ENCODE measurements at places on chromosomes 1 and 21.
A peak's percentile ranks its signal among the peaks of the same experiment; 100 is the strongest.

DNA sequence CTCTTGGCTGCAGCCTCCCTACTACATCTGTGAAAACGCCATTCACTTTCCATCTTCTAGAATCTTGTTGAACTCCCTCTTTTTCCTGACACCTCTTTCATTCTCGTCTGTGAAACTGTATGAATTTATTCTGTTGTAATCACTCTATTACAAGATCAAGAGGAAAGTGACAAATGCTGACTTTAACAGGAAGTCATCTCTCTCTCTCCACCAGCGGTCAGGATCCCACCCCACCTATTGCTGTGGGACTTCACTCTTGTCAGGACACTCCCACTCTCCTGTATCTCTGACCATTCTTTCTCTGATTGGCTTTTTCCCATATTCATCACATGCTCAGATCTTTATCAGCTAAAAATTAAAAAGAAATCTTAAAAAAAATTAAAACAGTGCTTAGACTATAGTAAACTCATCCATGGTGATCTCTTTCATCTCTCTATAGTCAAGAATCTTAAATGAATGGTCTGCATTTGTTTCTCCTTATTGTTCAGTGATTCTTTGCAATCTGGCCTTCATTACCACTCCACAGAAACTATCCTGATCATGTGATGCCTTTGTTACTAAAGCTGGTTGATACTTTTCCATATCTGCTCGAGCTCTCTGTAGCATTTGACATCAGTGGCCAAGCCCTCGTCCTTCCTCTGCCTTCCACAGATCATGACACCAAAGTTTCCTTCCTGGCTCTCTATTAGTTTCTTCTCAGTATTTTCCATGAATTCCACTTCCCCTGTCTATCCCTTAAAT is 113.6 kb downstream of the UCHL5 start:
- no peak for DNase-seq

- no peak for DNase-seq
These were observed 2.5 kb downstream of the WDR77 start for GRCh38 chr1:111446546-111446945.

DNA sequence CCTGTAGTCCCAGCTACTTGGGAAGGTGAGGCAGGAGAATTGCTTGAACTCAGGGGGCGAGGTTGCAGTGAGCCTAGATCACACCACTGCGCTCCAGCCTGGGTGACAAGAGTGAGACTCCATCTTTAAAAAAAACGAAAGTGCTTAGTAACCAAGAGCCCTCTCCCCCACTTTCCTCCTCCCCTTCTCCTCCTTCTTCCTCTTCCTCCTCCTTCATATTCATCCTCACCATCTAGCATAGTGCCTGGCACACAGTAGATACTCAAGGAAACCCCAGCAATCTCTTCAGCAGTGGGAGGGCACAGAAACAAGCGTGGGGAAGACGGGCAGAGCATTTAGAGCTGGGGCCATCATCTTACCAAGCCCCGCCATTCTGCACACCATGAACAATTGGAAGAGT is 119.4 kb upstream of the SLC45A1 start:
- no peak for DNase-seq

GRCh38 chr1:60765204-60765603 is 317.2 kb upstream of the NFIA start:
- DNase-seq, result peak; percentile 35

GRCh38 chr1:221979444-221980032 is 237.6 kb upstream of the DUSP10 start:
- no peak for DNase-seq

GRCh38 chr1:31336687-31337467 is 36.0 kb downstream of the FABP3 start:
- no peak for DNase-seq

GRCh38 chr1:107964336-107965109 is 457 bp downstream of the VAV3 start:
- no peak for DNase-seq

- no peak for DNase-seq
These were observed 63.7 kb downstream of the WLS start for GRCh38 chr1:68168545-68169171.

DNA sequence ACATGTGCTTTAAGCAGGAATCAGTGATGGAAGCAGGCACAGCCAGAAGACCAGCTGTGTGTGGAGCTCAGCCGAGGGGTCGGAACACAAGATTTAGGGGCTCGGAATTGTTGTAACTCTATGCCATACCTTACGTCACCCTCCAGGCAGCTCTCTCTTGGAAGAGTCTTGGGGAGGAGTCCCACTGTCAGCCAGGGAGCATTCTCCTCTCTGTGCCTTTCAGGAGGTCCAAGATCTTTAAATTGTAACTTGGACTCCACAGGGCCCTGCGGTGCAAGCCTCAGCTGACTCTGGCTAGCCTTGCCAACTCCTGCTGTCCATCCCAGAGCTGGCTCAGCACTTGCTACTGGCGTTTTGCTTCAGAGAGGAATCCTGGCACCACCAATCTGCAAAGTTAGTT is 26.4 kb upstream of the ROR1 start:
- DNase-seq, result no peak

GRCh38 chr1:93450321-93450720 is 2.4 kb downstream of the FNBP1L start:
- no peak for DNase-seq
